ENCODE measurements at places on chromosomes 13 and 19.

DNA sequence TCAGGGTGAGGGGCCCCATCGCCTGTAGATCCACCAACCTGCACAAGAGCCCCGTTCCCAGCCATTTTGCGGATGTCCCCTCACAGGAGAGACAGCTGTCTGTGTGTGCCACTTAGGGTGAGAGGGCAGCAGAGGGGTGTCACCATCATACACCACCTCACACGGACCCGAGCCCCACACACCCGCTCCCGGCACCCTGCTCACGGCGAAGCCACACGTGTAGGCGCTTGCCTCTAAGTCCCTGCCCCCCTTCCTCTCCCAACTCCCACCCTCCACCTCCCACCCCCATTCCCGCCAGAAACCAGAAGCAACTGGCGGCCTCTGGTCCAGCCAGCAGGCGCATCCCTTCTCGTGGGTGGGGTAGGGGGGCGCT is 4.0 kb upstream of the DPF1 start:
- no peak for DNase-seq

- no peak for DNase-seq
These were observed 55.7 kb upstream of the ABCC4 start for GRCh38 chr13:95356916-95357315.

- no peak for DNase-seq
These were observed 68.3 kb downstream of the LACC1 start for GRCh38 chr13:43947897-43948458.

DNA sequence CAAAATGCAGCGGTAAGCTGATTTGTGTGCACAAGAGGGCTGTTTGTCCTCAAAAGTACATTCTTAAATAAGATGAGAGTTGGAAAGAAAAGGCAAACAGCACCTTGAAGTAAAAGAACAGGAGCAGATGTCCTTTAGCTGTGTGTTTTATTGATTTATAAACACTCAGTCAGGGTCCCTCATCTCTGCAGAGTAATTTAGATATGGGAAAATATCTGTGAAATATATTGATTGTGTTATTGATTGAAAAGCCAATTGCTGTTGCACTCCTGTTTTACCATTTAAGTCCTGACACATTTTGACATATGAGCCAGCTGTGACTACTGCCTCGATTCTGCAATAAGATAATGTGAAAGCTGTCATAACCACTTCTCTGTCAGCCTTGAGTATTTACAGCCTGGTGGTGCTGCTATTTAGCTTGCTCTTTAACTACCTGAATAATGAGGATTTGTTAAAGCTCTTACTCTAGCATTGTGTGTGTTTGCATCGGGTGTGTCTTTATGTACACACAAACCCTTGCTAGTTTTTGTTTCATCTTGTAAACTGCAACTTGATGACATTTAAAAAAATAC is 550.1 kb downstream of the DACH1 start:
- no peak for DNase-seq

DNA sequence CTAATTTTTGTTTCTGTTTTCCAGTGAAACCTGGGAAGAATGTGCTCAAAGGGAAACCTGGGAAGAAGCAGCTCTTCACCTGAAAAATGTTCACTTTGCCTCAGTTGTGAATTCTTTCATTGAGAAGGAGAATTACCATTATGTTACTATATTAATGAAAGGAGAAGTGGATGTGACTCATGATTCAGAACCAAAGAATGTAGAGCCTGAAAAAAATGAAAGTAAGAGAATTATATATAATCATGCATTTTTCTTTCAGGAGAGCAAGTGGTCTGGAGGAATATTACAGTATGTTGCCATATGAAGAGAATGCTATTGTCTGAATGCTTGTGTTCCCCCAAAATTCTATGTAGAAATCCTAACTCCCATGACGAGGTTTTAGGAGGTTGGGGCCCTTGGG is 3.4 kb downstream of the NUDT15 start:
- DNase-seq, result no peak

- DNase-seq, result peak; percentile 7
These were observed 65.1 kb downstream of the KCNRG start for GRCh38 chr13:50080203-50080910.

GRCh38 chr13:26996965-26997752 is 174.5 kb downstream of the USP12 start:
- no peak for DNase-seq

DNA sequence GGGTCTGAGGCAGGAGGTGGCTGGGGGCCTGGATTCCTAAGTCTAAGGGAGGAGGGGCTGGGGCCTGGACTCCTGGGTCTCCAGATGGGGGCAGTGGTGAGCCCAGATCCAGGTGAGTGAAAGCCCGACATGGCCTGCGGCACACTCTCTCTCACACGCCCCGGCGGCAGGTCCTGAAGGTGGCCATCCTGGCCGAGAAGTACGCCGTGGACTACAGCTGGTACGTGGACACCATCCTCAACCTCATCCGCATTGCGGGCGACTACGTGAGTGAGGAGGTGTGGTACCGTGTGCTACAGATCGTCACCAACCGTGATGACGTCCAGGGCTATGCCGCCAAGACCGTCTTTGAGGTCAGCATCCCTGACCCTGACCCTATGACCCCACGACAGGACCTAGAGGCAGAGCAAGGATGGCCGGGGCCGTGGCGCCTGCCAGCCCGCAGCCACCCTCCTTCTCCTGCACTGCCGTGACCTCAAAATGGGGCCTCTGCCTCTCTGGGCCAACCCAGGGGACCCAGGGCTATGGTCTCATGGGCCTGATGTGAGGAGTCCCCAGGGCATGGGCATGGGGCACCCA is 13.2 kb downstream of the FUZ start:
- DNase-seq, result no peak

DNA sequence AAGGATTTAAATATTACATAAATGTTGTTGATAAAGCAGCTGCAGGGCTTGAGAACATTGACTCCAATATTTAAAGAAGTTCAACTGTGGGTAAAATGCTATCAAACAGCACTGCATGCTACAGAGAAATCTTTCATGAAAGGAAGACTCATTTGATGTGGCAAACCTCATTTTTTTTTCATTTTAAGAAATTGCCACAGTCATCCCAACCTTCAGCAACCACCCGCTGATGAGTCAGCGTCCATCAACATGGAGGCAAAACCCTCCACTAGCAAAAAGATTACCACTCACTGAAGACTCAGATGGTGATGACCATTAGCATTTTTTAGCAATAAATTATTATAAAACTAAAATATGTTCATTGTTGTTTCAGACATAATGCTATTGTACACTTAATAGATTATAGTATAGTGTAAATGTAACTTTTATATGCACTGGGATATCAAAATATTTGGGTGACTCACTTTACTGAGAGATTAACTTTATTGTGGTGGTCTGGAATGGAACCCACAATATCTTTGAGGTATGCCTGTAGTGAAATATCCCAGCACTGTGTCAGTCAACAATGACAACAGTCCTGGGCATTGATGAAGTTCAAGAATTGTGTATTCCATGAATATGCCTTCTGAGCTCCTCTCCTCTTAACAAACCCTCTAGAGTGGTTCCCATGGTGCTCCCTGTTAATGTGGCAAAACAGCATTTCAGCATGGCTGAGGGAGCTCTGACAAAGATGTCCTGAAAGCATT is 52.4 kb upstream of the SOX21 start:
- DNase-seq, result no peak

DNA sequence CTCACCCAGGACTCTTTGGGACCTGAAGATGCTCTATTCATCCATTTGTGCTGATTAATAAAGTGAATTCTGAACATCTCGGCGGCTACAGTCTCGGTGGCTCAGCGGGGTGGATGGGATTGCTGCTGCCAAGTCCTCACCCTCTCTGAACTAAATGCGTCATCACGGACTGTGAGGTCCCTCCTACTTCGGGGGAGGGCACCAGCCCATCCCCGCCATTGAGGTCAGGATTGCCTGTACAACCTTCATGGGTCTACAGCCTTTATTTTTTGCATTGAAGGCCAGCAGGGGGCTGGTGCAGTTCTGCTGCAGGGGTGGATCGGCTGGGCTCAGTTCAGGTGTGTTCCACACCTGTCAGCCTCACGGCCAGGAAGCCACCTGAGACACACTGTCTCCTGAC is 181.8 kb downstream of the COL4A1 start:
- no peak for DNase-seq

DNA sequence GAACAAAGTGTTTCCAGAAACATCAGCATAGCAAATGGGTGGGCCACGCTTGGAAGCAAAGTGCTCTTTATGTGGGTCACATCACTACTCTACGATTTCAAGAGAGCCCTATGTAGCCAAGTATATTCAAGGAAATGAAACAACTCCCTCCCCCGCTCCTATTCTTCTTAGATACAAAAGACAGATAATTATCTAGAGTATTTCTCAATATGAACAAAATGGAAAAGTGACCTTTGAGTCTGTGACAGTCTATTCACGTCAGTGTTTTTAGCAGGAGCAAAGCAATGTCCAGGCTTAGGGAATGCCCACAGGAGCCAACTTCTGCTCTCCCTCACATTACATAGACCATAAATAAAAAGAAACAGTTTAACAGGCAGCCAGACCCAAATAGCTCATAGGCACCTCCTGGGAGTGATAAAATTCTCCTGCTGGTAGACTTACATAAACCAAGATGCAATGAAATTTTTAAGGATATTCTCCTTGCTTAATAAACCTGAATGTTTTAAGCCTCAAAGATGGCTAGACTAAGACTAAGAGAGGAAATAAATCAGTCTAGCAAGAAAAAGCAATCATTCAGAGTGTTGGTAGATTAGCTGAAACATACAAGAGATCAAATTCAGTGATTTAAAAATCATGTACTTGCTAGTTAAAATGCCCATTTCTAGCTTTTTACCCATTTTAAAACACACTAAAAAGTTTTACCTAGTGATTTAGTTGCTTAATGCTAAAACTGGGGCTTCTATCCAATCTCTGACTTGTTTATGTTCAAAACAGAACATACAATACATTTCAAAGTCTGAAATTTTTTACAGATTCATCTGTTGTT is 182.8 kb downstream of the RGCC start:
- no peak for DNase-seq

DNA sequence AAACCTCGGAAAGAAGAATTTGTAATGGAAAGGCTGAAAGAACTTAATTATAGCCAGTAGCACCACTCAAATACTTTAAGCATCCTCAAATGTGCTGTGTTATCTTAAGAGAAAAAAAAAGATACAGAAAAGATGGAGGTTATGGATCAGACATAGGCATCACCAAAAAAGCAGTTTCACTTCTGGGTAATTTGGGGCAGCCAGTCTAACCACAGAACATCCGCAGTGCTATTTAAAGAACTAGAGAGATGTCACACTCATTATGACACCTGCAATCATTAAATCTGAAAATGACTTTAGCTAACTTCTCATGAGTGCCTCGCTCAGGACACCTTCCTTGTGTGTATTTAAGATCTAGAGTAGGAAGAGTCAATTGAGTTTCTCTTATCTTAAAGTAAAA is 211.8 kb downstream of the RBM26 start:
- DNase-seq, result no peak

- DNase-seq, result no peak
These were observed 652 bp downstream of the POU4F1 start for GRCh38 chr13:78602561-78603239.

GRCh38 chr13:110984381-110984780 is 69.5 kb upstream of the ANKRD10 start:
- DNase-seq, result no peak

GRCh38 chr19:7395360-7396066 is 46.8 kb downstream of the ARHGEF18 start:
- DNase-seq, result no peak

GRCh38 chr19:42412661-42413076 is 14.5 kb downstream of the LIPE start:
- DNase-seq, result no peak

DNA sequence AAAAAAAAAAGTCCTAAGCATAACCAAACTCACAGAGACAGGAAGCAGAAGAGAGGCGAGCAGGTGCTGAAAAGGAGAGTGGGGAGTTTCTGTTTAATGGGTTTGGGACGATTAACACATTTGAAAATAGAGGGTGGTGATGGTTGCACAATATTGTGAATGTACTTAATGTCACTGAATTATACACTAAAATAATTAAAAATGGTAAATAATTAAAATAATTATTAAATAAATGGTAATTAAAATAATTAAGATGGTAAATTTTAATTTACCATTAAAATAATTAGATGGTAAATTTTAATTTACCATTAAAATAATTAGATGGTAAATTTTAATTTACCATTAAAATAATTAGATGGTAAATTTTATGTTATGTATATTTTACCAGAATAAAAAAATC is 74.8 kb upstream of the XPO4 start:
- no peak for DNase-seq

DNA sequence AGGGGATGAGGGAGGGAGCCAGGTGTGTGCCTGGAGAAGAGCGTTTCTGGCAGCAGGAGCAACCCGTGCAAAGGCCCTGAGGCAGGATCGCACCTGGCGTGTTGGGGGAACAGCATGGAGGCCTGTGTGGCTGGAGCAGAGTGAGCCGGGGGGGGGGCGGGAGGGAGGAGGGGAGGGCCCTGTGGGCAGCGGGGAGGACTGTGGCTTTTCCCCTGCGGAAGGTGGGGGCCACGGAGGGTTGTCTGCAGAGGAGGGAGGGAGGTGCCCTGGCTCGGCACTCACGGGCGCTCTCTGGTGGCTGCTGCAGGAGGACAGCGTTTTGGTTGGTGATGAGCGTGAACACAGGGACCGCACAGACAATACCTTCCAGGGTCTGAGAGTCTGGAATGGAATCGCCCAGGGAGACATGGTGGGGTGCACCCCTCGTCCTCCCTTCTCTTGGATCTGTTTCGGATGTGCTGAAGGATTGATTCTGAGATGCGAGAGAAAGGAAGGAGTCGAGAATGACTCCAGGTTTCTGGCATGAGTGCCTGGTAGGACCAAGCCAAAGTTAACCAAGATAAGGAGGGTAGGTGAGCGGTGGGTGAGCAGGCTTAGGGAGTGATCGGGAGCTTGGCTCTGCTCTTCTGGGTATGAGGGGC is 6.5 kb downstream of the RAB11B start:
- DNase-seq, result no peak

GRCh38 chr13:103276775-103277498 is 210.7 kb upstream of the SLC10A2 start:
- no peak for DNase-seq

DNA sequence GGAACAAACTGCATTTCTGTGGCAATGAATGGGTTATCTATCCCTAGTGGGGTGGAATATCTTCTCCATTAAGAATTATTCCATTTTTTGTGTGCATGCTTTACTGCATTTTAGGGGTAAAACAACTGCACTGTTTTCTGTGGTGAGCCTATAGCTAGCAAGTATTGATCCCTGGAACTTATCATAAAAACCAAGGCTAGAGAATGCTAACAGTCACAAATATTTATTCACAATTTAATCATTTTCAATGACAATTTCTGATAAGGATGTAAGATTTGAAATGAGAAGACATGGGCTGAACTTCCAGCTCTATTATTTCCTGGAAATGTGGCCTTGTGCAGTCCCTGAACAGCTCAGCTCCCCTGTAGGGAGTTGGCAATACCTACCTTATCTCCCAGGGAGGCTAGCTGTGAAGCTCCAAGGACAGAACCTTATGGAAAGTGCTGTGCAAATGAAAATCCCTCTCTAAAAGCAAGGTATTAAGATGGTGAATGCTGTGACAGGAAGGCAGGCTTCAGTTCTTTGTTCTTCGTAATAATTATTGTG is 51.5 kb upstream of the FAM216B start:
- no peak for DNase-seq

GRCh38 chr13:46664195-46664594 is 111.2 kb downstream of the LRCH1 start:
- no peak for DNase-seq

GRCh38 chr19:55075371-55075998 is at the start of gene EPS8L1:
Gene EPS8L1 (plus strand): TSS chr19:55075869. CDS start chr19:55076445, 576 bp downstream.
- no peak for DNase-seq

All from NCI-H1092 (cell line).